Activated CD8-positive, alpha-beta memory T cell treated with anti-CD3 and anti-CD28 coated beads, Interleukin-2, amount 10 ng/mL, durations not matched to agents 7 days and 5 days (primary cell): ENCODE measurements at places on chromosomes 16 and 17.

- no peak for DNase-seq
Measured at GRCh38 chr17:76381633-76382350, 2.6 kb upstream of the SPHK1 start.

- DNase-seq, result no peak
Measured at GRCh38 chr16:70663524-70664324, 17.4 kb downstream of the IL34 start.

GRCh38 chr17:82063424-82064415 lies 1.9 kb downstream of the DUS1L start:
- DNase-seq, result no peak

- DNase-seq, result no peak
Measured at GRCh38 chr16:19346335-19346922, 60.9 kb downstream of the CLEC19A start.

- DNase-seq, result no peak
Measured at GRCh38 chr16:79201436-79201835, 399.1 kb downstream of the MAF start.

- peak; percentile 91 for DNase-seq
Measured at GRCh38 chr17:76397687-76398522, 13.5 kb downstream of the SPHK1 start.

DNA sequence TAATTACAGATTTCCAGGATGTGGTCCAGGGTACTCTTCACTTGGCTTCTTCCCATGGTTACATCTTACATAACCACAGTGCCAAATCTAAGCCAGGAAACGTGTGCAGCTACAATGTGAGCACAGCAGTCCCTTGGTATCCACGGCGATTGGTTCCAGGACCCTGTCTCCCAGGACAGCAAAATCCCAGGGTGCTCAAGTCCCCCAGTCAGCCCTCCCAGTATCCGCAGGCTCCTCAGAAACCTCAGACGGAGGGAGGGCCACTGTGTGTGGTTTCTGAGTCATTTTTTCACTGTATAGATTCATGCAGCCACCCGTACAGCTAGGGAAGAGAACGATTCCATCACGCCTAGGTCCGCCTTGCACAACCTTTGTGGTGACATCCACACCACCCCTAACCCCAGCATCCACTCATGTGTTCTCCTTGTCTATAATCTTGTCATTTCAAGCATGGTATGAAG lies 11.1 kb upstream of the ATP2C2 start:
- DNase-seq, result peak; percentile 49

- DNase-seq, result no peak
Measured at GRCh38 chr16:85635545-85636140, 22.5 kb downstream of the GSE1 start.

GRCh38 chr16:54968784-54969183 lies 38.1 kb downstream of the IRX5 start:
- no peak for DNase-seq

DNA sequence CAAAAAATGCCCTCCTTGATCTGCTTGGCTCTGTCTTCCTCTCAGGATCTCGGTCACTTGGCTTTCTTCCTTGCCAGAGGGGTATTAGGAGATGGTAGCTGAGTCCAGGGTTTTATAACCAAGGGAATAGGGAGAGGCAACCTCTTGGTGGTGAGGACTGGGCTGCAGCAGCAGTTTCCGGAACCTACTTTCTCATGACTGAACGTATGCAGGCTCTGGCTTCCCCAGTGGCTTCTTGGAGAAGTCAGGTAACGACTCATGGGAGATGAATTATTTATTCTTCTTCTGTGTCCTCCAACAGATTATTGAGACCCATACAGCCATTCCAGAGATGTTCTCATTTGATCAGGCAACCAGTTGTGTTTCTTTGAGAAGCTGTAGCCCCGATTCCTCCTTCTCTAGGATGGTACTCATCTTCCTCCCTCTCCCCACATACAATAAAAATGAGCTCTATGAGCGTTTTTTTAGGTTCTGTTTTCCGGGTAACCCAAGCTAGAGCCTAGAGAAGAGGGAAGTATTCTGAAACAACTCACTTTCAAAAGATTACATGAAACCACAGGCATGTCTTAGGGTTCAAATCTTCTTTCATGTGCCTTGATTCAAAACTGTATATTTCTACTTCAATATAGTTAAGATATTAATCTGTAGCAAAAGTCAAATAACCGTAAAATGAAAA lies 22.3 kb upstream of the DHX40 start:
- DNase-seq, result no peak

DNA sequence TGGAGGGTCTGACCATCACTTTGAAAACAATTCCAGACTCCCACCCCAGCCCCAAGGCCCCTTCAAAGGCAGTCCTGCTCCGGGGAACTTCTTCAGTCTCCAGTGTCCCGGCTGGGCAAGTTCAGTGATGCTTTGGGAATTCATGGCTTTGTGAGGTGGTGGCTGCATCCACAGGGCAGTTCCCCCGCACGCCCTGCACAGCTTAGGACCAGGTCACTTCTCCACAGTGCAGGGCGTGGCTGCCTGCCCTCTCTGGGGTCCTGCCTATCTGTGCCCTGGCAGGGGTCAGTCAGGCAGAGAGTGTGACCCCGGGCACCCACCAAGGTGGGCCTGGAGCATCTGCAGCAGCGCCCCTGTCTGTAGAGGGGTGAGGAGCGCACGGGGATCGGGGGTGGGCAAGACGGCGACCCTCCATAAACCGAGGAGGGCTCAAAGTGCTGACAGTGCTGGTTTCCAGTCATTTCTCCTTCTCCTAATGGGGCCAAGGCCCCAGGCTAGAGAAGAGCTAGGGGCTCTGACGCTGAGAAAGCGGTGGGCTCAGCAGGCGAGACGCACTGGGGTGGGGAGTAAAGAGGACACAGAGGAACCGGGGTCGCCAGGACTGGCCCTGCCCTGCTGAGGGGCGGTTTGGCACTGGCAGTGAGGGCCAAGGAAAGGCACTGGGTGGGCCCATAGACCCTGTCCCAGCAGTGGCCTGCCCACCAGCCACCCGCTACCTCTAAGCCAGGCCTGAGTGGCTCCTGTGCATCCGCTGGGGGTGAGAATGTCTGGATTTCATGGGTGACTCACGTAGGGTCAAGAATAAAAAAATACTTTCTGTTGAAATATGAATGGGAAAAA lies 4.2 kb upstream of the ARHGAP27 start:
- no peak for DNase-seq

DNA sequence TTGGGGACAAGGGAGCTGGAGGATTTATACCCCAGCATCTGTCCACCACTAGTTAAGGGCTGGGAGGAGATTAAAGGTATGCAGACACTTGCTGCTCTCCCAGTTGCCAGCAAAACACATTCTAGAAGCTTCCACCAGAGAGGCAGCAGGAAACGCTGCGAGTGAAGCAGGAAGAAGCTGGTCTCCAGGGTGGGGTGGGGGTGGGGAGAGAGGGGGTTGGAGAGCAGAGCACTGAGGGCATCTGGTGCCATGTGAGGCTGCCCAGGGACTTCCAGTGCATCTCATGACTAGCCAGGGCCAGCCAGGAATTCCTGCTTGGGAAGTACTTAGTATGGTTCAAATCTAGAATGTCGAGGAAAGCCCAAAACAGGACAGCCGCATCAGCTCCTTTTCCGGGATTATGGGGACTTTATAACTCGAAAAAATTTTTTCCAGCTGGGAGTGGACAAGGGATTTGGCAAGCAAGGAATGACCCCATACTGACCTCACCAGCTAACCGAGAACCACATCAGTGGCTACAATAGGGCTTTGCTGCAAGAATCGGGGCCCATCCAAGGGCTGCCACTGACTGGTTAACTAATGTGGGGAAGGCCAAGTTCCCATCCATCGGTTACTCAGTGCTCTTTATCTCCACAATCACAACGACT lies 26.2 kb upstream of the AXIN2 start:
- DNase-seq, result no peak

DNA sequence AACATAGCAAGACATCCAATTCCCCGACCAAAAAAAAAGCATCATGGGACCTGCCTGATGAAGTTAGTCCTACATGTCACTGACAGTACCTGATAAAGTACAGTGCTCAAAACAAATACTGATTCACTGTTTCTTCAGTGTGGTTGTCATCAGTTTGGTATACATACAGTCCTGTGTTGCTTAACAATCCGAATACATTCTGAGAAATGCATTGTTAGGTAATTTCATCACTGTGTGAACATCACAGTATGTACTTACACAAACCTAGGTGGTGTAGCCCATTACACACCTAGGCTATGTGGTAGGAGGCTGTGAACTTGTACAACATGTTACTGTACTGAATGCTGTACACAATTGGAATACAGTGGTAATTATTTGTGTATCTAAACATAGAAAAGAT lies 19.0 kb upstream of the FA2H start:
- no peak for DNase-seq

- peak; percentile 78 for DNase-seq
Measured at GRCh38 chr17:1058423-1059130, 61.6 kb downstream of the TIMM22 start.

DNA sequence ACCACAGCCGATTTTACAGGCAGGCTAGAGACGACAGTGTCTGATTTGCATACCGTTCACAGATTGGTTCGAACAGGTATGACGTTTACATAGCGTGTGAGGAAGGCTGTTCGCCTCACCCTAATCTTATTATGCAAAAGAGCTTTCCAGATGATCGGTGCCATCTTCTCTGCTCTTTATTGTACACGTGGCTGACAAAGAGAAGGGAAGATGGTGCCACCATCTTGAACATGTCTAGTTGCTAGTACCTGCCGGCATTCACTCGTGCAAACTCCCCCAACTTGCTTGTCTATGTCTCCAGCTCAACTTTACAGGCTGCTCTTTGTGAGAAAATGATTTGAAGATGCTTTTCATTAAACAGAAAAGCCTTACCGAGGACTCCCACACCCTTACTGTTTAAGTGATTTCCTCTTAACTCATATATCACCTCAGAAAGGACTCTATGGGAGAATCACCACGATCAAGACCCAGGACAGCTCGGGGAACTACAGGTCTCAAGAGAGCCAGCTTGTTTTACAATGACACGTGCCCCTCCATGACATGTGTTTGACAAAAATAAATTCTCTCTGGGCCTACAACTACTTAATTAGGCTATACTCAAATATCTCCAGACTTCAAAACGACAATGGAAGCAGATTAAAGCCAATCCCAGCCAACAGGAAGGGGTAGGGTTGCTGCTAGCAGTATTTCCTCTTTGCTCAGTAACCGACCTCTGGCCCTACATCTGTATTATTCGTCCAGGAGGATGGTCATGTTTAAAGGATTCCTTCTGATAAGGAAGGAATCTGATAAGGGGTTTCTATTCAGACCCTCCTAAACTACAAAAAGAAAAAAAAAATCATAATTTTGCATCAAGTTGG lies 480.6 kb downstream of the TMEM114 start:
- DNase-seq, result no peak

GRCh38 chr17:929586-929985 lies 50.0 kb downstream of the NXN start:
- DNase-seq, result no peak

DNA sequence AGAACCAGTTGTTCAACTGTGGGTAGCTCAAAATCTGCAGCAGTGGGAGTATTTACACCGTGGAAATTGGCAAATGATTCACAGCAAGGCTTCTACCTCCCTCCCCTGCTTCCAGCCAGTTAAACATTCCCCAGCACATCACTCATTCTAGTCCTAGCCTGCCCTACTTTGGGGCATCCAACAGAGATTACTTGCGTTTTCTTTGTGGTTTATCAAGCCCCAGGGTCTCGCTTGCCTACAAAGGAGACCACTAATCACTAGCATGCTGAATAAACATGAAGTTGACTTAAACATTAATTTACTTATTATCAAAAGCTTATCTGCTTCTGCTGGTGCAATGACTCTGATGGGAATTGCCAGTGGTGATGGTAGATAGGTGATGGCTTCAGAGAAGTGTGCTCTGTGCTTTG lies 94.5 kb downstream of the MARF1 start:
- no peak for DNase-seq

DNA sequence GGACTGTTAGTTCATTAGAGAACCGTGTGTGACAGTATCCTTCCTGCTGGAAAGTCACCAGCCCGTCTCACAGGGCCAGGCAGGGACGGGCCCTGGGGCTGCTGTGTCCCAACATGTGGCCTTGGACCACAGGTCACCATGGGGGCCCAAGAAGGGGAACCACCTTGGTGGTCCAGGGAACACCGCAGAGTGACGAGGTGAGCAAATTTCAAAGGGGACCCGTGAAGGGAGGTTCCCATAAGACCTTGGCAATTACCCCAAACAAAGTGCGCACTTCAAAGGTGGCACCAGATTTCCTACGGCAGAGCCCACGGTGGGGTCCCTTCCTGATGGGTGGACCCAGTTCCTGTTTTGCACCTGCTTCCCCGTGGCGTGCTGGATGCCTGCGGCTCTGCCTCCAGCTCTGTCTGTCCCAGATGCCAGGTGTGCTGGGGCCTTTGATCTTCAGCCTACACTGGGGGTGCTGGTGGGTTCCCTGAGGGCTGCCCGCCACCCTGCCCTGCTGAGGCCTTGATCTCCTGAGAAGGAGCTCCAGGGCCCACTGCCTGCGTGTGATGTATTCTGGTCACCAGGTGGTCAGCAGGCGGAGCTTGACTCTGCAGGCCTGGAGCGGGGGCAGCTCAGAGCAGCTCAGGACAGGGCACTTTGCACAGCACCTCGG lies 27.0 kb downstream of the SLC7A5 start:
- no peak for DNase-seq

- no peak for DNase-seq
Measured at GRCh38 chr16:84643180-84643583, 5.1 kb upstream of the KLHL36 start.

- peak; percentile 90 for DNase-seq
Measured at GRCh38 chr17:49407981-49408501, 6.6 kb downstream of the PHB1 start.

DNA sequence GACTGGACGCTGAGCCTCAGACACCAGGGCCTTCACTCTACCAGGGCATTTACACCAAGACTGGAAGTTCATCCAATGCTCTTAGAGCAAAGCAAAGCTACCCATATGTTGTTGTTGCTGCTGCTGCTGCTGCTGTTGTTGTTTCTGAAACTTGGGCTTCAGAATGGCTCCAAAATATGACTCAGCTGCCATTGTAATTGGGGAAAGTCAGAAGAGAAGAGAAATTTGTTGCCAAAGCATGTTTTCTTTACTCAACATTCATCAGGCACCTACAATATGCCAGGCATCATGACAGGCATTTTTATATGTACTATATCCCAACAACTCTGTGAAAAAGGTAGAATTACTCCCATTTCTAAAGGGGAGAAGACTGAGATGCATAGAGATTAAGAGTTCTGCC lies 11.9 kb downstream of the KRT32 start:
- no peak for DNase-seq

GRCh38 chr17:7263801-7264078 lies 1.5 kb upstream of the CLDN7 start:
- no peak for DNase-seq

DNA sequence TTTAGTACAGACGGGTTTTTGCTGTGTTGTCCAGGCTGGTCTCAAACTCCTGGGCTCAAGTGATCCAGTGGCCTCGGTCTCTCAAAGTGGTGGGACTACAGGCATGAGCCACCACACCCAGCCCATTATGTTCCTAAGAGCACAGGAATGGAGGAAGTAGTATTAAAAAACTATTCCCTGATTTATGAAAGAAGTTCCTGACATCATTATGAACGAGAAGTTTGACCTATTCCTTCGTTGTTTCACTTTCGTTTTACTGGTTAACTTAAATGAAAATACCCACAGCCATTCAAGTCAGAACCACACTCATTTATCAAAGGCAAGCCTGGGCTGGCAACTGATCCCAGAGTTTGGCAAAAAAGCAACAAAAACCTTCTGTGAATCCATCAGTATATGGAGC lies 13.5 kb upstream of the CBX4 start:
- no peak for DNase-seq
